ENCODE measurements at places on chromosomes 2 and 18.
A peak's percentile ranks its signal among the peaks of the same experiment; 100 is the strongest.

DNA sequence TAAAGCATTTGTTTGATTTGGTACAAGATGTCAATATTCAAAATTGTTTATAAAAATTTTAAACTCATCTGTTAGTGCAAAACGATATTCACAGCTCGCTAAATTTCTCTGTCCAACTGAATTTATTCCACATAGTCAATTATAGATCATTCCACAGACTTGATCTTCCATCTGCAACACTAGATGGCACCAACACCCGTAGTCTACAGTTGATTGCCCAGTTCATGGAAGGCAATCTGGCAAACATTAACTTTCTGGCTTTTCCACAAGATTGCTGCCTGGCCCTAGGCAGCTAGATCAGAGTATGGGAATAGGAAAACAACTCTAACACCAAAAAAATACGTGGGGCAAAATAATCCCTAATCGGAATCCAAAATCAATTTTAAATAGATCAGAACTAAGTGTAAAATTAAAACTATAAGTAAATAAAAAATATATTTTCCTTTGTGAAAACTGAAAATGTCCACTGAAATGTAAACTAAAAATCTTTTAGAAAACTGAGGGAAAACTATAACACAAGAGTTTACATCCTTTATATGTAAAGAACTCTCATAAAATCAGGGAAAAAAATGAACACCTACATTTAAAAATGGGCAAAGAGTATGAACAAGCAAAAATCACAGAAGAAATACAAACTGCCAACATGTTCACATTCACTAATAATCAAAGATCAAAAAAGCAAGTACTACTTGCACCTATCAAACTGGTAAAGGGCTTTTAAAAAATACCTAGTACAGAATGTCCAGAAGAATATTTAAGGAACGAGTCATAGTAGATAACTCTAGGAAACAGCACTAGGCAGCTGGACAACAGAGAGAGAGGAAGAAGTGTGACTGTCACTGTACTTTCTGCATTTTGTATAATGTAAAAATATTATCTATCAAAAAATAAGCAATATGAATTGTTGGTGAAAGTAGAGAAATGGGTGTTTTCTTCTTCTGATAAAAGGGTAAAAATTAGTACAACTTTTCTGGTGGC lies 35.0 kb downstream of the RTN4 start:
- peak; percentile 74 for DNase-seq

- no peak for DNase-seq
These were observed 225.9 kb upstream of the RASGRP3 start for GRCh38 chr2:33250417-33251029.

DNA sequence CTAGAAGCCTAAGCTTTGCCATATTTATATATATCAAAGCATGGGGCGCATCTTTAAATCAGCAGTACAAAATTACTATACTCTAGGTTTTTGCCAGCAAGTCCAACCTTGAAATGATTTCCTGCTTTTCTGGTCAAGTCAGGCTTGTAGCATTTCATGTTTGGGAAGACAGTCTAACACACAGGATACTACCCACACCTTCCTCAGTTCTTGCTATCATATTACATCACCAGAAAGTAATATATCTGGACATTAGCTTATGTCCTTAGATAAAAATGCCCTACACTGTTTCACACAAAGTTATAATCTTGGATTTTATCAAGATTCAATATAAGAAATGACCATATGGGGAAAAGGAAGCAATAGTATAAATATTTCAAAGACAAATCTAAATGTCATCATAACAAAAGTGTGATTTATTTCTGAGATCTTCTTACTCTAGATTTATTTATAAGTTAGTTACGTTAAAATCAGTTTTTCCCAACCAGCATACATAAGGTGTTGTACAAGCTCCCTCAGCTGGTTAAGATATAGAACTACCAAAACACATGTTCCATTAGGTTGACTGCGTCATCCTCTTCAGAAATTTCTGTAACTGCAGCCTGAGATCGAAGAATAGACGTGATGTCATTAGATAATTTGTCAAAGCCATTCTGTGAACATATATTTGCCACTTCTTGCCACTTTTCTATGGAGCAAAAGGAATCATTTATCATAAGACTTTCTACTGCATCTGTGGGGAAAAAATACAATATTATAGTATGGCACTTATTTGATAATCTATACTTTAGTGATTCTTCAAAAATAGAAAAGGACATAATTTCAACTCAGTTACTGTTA lies 56.6 kb downstream of the CLHC1 start:
- peak; percentile 86 for DNase-seq

DNA sequence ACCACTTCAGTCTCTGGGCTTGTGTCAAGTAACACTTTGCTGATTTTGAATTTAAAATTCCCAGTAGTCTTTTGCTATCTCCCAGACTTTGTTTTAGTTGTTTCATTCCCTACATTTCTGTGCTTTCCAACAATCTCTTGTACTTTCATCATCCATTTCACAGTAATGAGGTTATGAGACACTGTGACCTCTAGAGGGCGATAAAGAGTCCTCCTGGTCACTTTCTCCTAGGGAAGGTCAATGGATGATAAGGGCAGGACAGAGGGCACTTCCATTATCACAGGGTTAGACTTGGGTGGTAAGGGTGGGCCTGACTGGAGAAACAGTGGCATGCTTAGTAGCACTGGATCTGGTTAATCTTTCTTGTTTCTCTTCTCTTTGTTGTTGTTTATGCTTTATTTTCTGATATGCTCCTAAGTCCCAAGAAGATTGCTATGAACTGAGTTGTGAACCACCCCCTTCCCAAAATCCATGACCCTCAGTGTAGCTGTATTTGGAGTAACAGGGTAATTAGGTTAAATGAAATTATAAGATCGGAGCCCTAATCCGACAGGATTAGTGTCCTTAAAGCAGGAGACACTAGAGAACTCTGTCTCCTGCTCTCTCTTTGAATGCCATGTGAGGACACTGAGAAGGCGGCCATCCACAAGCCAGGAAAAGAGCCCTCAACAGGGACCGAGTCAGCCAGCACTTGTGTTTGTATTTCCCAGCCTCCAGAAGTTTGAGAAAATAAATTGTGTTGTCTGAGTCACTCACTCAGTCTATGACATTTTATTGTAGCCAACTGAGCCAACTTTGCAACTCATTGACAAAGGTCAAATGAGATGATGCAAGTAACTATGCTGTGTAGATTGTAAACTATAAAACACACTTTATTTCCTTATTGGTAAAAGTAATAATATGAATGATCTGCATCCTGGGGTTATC lies 779.2 kb downstream of the CNTNAP5 start:
- peak; percentile 2 for DNase-seq

DNA sequence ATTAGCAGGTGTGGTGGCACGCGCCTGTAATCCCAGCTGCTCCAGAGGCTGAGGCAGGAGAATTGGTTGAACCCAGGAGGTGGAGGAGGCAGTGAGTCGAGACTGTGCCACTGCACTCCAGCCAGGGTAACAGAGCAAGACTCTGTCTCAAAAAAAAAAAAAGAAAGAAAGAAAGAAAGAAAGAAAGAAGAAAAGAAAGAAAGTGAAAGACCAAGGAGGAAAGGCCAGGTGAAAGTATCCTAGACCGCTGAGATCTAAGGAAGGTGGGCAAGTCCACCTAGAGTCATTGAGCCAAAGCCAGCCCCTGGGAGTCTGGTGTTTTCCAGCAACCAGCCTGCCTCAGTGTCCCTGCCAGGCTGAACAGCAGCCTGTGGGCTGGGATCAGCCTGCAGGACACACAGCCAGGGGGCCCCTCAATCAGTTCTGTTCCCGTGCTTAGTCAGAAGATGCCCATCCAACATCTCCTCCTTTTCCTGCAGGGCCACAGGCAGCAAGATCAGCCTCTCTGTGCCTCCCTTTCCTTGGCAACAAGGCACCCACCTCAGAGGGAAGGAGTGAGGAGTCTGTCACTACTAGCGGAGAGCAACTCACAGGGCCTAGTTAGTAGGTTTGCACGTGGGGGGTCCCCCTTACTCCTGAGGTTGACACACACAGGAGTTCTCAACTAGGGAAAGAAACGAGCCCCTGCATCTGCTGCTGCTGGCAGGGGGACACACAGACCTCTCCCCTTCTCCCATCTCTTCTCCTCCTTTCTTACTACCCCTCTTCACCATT lies 64.1 kb downstream of the SMAD7 start:
- no peak for DNase-seq

- DNase-seq = no peak
These were observed at the start of gene SLC11A1 for GRCh38 chr2:218381916-218382366. Gene SLC11A1 (plus strand): TSS chr2:218382273. CDS start chr2:218382369, 96 bp downstream.

Data from HCEC 1CT (cell line).